Esophagus squamous epithelium (tissue), 5 donors: ENCODE measurements at places on chromosomes 5 and 9.

- DNase-seq, result no peak
These were observed 272.5 kb downstream of the SYK start for GRCh38 chr9:91073811-91074771.

DNA sequence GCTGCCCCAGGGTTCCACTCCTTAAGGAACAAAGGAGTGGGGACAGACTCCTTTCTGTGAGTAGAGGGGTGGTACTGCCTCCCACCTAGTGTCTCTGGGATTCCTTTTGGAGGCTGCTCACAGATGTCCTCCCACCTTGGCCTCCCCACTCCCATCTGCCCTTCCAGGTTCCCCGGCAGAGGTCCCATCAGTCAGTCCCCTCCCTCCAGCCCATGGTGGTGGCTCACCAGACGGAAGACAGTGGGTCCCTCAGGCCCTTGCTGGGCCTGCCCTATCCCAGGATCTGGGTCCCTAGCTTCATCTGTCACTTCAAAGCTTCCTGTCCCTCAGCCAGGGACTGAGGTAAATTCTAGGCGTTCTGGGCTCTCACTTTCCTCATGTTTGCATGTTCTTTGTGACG is 35.6 kb upstream of the NEK6 start:
- no peak for DNase-seq

DNA sequence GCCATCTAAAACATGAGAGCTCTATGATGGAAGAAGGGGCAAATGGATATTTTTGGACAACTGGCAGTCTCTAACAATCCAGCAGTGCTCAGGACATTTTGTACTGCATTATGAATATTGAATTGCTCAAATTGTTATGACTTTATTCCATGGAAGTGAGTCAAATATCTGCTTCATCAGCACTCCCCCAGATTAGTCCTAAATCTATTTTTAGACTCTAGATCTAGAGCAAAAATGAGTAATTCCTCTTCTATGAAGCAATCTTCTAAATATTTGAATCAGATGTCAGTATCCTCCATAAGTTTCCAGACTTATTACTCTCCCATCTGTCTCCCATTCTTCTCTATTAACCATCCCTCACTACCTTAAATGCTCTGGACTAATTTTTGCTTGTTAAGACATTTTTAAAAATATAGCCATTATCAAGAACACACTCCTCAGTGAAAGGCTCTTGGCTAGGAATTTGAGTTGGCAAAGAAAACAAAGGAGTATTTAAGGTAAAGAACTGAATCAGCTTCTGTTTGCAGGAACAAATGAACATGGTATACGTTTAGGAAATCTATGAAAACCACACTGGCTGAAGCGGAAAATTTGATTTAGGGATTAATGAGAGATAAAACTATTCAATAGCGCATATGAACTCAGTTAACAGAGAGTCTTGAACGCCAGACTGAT is 300.9 kb downstream of the MCTP1 start:
- DNase-seq, result no peak

DNA sequence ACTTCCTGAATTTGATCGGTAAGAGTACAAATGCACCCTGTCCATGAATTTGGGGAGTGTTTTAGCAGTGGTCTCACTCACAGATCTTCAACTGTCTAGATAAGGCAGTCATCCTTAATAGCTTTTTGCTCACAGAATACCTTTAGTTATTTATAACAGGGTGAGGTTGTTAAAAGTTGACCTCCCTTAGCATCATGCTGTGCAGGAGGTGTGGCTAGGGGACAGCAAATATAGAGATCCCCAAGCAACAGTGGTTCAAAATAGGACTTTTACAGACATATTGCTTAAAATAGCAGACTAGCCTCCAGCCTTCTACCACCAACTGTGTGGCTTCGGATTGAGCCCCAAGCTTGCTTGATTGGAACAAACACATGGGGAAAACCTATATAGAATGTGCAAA is 724.4 kb downstream of the TLE1 start:
- no peak for DNase-seq

GRCh38 chr5:54547711-54548250 is 30.2 kb downstream of the SNX18 start:
- DNase-seq, result no peak

DNA sequence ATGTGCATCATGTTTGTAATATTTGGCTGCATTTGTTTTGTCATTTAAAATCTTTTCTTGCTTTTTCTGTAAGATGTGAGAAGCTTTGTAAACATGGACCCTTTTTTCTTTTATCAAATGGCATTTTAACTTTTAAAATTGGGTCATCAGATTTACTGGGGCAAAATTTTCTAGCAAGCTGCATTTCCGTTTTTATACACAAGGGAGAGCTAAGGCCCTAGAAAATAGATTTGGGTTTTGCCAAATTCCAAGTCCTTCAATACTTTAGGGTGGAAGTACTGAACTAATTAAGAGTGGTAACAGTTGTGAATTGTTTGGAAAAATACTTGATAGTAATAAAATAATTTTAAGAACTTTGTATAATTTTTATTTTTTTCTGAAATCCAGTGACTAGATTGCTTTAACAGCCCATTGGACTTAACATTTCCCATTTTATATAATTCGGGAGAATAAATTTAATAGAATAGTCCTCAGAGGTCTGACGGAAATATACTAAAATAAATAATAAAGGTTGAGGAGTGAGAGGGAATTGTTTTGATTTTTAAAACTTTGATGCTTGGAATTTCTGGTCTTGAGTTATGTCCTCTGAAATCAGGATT is 117.4 kb downstream of the SMARCA2 start:
- DNase-seq, result no peak

- no peak for DNase-seq
These were observed 1400.7 kb downstream of the CDH12 start for GRCh38 chr5:21452449-21452848.

DNA sequence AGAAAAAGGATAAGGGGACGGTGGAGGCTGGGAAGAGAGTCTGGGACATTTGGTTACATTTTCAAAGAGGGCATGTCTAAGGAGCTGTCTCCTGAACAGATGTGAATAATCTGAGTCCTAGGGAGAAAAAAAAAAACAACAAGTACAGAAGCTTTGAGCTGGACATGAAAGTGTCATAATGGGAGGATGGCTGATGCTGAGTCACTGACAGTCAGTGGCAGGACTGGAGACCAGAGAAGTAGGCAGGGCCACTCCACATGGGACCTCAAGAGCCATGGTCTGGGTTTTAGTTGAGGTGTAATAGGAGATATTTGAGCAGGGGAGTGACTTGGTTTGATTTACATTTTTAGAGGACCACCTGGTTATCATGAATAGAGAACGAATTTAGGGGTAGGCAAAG is 70.6 kb downstream of the DPYSL3 start:
- no peak for DNase-seq

DNA sequence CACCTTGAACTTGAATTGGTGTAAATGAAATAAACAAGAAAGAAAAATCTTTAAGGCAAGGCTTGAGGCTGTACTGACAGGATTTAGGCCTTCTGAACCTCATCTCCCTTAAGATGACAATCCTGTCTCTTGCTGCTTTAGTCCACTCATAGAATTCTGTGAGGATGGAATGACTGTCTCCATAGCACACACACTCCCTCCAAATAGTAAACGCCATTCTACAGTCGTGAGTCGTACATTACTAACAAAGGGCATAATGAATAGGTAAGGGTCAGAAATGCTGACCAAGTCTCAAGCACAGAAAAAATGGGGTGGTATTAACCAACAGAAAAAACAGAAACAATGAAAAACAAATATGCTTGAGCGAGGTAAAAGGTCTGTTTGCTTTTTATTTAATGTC is 71.8 kb upstream of the SIMC1 start:
- no peak for DNase-seq

- DNase-seq, result no peak
These were observed 230.3 kb upstream of the TBCA start for GRCh38 chr5:78006449-78006848.
